ENCODE measurements at places on chromosomes 5 and 9.

GRCh38 chr5:5140479-5141338 lies 579 bp downstream of the ADAMTS16 start:
- no peak for DNase-seq

DNA sequence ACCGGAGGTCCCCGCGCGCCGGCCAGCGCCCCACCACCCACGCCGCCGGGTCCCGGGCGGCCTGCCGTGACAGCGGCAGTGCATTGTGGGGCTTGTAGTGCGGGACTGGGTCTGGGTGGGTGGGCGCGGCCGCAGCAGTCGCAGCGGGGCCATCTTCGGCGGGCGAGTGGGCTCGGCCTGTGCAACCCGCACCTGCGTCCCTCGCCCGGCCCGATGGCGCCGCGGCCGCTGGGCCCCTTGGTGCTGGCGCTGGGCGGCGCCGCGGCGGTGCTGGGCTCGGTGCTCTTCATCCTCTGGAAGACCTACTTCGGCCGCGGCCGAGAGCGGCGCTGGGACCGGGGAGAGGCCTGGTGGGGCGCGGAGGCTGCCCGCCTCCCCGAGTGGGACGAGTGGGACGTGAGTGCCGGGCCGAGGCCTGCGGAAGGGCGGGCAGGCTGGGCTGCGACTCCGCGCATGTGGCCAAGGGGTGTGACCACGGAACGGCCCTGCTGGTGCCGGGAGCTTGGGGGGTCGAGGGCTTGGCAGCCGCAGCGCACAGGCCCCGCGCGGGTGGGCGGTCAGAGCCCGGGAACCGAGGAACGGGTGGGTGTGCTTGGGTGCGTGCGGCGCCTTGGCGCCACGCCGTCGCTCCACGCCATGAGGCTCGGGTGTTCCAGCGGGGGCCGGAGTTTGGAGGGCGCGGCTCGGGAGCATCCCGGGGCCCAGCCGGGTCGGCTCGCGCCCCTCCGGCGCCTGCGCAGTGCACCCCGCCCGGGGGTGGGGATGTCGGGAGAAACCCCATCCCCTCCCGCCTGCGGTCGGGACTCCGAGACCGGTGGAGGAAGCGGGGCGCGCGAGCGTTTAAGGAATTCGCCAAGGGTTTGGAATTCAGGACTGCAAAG lies at the start of gene ARL10:
ARL10 (plus strand) TSS at position 137 of the 881 bp plus-strand sequence; CDS start at position 214, 77 bp downstream.
- peak; percentile 54 for DNase-seq

- DNase-seq = no peak
These were observed 27.4 kb upstream of the SYNPO start for GRCh38 chr5:150612905-150613670.

- DNase-seq = peak; percentile 97
These were observed 773 bp downstream of the SQSTM1 start for GRCh38 chr5:179821298-179822058.

GRCh38 chr5:58849921-58850667 lies 267.2 kb downstream of the RAB3C start:
- peak; percentile 28 for DNase-seq

GRCh38 chr9:71928376-71928775 lies 16.9 kb downstream of the C9orf85 start:
- DNase-seq = no peak

- DNase-seq = peak; percentile 97
These were observed 523.5 kb upstream of the CLINT1 start for GRCh38 chr5:158382473-158382872.

DNA sequence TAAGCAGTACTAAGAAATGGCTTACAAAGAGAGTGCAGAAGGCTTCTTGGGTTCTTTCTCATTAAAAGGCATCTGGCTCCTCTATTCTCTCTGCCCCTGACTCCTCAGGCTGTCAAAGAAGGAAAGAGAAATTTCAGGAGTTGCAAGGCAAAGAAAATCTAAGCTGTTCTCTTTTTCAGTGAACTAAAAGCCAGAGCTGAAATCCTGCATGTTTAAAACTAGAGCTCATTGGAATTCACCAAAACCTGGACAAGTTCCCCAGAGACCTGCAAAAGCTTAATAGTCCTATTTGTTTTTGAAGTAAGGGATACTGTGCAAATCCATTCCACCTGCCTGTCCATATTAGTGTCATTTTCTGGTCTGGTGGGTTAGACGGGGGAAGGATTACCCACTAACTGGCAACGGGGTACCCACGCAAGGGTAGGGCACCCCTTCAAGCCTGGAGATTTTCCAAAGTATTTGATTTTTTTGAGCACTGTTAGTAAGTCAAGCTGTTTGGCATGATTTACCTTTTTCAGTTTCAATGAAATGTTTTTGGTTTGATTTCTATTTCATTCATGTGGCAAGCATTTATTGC lies 179.3 kb downstream of the FSTL4 start:
- DNase-seq = no peak

- no peak for DNase-seq
These were observed 26.5 kb downstream of the COL27A1 start for GRCh38 chr9:114181607-114182409.

DNA sequence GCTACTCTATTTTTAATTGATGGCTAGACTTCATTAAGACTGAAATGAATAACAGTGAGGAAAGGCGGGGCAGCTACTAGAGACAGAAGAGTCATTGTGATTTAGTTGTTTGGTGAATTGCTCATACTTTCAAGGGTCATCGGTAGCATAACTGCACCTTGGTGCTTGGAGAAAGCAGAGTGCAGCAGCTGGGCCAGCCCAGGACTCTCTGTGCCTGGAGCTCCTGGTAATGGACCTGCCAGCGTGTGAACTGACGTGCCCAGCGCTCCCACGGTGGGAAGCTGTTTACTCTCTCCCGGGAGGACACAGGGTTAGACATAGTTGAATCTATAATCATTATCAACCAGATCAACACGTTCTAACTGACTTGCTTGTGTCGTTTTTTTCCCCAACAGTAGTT lies 42.9 kb downstream of the LURAP1L start:
- DNase-seq = peak; percentile 63

- no peak for DNase-seq
These were observed 23.8 kb upstream of the TDRD7 start for GRCh38 chr9:97387936-97388684.

DNA sequence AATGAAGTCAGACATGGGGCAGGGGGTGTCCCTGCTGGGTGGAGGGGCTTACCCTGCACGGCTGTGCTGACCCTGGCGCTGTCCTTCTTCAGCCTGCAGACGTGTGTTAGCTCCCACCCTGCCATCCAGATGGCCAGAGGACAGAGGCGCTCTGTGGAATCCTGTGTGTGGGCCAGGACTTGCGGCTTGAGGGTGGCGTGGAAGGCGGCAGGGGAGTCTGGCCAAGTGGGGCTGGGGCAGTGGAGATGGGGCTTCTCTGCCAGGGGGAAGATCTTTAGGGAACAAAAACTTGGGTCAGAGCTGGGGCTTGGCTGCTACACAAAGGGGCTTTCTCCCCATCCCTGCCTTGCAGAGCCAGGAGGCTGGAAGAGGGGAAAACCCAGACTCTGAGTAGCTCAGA lies 46.5 kb upstream of the SYNPO start:
- no peak for DNase-seq

DNA sequence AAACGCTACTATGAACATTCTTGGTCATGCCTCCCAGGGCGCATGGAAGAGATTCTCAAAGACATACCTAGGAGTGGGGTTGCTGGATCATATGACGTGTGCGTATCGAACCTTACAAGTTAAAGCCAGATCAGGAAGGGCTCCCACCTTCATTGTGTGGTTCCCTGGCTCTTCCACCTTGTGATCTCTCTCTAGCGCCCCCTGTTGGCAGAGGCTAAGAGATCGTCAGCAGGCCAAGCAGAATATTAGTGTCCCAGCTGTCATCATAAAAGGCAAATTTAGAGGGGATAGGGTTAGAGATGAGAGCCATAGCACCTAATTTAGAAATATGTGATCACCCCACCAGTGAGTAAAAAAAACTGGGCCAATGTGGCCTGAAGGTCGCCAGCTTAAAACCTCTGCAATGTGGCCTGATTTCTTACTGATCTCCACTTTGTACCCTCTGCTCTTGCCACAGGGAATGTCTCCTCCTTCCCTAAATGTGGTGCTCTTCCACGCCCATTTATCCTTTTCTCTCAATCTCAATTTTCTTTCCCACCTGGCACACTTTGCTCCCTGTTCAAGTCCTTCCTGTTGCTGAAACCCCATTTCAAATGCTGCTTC lies 91.7 kb upstream of the SHB start:
- DNase-seq = peak; percentile 35

GRCh38 chr5:154238776-154239481 lies 48.4 kb downstream of the GALNT10 start:
- DNase-seq = no peak

DNA sequence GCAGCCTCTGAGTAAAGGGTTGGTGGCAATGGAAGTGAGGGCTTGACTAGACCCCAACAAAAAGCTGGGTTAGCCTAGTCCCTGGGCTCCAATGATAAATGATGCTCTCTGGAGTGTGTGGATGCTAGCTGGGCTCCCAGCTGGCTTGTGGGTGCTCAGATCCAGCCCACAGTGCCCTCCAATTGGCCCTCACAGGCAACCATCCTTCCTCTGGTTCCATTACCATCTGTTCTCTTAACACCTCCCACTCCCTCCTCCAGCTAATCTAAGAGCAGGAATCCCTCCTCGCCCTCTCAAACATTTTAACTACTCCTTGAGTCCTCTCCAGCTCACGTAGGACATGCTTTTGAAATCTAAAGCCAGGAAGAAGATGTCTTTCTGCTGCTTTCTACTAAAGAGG lies 25.2 kb upstream of the FRMD3 start:
- DNase-seq = no peak

DNA sequence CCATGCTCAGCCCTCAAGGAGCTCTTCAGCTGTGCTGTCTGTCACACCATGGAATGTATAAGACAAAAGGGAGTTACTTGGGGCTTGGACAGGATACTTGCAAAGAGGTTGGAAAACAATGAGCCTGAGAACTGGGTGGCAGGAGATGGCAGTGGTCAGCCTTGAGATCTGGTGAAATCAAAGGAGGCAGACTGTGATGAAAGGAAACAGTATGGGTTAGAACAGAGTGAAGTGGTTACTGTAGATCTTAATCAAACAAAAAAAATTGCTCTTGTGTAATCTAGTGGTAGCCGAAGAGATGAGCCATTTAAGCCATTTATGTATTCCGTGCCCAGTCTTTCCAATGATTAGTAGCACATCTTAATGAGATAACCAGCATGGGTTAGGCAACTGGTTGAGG lies 142.2 kb downstream of the SV2C start:
- no peak for DNase-seq

DNA sequence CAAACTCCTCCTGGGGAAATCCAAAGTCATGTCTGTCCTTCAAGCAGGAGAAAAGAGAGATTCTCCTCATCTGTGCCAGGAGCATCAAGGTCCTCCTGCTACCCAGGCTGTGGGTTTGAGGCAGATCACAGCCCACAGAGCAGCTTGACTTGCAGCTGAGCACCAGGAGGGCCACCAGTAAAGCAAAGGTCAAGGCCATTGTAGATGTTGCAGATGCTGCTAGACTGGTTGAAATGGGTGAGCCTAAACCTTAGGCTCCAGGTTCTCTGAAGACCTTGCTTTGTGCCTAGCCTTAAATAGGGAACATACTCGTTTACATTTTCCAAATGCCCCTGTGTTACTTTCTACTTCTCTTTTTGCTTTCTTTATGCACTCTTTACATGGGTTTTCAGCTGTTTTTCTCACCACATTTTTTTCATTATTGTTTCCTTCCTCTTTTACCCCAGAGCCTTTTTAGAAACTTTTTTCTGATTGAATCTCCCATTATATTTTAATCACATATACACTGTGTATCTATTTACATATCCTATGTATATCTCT lies at the start of gene IFNA2:
IFNA2 (minus strand) TSS at position 268 of the 540 bp plus-strand sequence; CDS start at position 199, 69 bp downstream.
- DNase-seq = no peak

- peak; percentile 99 for DNase-seq
These were observed 18.2 kb downstream of the SLC22A5 start for GRCh38 chr5:132387640-132388117.

- no peak for DNase-seq
These were observed 389.5 kb downstream of the ACTL7B start for GRCh38 chr9:108466304-108466703.

DNA sequence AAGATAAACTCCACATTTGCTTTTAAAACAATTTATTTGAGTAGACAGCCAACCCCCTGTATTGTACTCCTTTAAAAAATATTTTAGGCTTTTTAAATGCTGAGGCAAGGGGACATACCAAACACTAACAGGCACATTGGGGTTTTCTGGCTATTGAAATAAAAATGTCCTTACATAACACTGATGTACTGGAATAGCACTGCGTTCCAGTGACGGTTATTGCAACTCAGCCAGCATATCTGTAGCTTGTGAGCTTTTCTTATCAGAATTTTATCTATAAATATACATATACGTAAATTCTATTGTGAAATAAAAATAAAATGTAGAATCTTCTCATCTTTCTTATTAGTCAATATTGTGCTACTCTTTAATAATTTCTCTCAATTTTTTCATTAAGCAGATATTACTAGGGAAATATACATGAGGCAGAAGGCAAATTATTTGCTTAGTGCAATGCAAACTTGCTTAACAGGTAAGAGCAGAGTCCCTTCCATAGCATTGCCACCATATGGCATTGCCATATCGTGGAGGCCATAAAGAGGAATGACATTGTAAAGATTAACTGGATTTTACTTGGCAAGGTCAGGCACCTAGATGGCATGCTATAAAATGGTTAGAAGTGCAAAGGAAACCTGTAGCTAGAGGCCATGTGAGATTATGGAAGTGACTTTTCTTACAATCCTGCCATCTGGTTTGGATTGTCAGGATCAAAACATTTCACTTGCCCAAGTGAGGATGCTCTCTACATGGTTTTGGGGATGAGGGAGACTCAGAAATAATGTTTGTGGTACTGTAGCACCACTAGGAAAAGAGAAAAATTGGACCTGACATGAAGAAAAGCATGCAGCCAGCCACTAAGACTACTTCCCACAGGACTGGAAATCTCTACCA lies 94.8 kb upstream of the CDKN2B start:
- peak; percentile 94 for DNase-seq

DNA sequence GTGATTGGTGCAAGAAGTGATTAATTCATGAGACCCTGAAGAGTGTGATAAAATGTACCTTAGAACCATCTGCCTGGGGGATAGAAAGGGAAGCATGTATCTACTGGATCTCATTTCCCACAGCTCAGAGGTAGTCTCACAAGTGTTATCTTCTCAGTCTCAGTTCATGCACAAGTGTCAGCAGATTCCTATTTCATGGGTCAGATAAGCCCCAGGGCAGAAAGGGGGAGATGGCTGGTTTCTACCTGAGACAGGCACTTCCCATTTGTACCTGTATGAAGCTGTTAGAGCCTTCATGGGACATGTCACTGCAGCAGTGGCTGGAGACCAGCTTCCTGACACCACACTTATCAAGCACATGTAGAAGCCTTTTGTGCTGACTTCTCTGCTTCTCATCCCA lies 45.6 kb upstream of the SMIM15 start:
- no peak for DNase-seq

Data from astrocyte of the spinal cord (primary cell).